Esophagus muscularis mucosa (tissue), 4 donors: ENCODE measurements at places on chromosomes 3 and 15. TPM values are rescaled to one million over a fixed set of nuclear protein-coding genes. Genes with fewer than 3 reads are reported as not detected.

GRCh38 chr3:42850263-42850662, 25.4 kb downstream of the CYP8B1 start:
- DNase-seq, result no peak

DNA sequence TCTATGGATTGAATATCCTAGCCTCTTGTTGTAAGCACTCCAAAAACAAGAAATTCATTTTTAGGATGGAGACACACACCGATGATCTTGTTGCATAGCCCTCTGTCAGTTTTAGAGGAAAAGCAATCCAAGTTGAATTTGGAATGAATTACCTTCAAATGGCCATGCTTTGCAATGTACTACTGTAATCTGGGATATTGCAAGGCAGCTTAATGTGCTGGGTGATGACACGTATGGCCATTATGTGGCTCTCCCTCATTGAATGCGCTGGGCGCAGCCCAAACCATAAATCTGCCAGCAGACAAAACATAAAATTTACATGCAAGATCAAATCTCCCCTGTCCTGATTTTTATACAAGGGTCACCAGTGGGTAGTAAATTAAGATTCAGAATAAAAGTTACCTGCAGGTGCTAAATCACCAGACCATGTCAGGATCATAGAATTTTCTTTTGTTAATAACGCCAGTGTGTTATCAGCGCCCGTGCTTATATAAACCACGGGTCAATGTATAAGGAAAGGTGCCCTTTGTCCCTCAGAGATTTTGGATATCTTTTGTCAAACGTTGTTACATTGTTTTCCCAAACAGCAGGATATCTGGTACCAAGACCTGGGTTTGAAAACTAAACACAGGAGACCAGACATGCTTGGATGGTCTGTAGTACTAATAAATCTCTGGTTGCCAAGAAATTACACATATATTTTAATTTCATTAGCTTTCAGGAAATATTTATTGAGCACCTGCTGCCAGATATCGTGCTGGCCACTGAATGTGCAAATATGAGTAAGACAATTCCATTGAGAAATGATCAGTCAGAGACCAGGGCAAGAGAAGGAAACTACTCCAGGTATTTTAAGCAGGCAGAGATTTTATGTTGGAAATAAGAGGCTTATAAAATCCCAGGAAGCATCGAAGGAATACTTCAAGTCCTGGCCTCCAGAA, 237.1 kb downstream of the EBLN2 start:
- DNase-seq, result no peak

The SLC38A3 gene
- total RNA-seq, result 0.11 TPM

DNA sequence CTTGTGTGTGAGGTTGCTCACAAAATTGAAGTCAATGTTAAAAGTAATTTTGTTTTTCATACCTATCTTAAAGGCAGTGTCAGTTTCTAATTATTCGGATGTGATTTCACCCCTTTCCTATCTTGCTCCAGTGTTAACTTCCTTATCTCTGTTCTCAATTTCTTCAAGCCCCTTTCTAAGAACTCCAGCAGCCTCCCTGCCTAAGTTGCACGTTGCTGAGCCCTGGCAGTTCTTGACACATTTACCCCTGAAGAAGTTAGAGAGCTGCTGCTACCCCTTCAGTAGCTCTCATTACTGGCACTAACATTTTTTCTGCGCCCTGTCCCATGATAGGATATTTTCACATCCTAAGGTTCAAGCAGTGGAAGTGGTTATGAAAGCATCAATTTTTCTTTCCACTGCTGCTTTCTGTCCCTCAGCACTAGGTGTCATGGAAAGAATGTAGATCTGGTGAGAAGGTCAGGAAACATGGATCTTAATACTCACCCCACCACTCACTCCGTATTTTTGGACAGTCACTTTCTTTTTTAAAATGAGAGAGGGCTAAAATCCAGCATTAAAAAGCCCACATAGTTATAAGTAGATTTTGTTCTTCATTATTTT, 62.9 kb downstream of the OPA1 start:
- no peak for DNase-seq

The MRAS gene
- 35.6 TPM for total RNA-seq

DNA sequence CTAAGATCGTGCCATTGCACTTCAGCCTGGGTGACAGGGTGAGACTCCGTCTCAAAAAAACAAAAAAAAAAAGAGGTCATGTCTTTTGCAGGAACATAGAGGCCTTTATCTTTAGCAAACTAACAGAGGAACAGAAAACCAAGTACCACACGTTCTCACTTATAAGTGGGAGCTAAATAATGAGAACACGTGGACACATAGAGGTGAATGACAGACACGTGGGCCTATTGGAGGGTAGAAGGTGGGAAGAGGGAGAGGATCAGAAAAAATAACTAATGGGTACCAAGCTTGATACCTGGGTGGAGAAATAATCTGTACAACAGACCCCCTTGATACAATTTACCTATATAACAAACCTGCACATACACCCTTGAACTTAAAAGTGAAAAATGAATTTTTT, 401.4 kb upstream of the NAALADL2 start:
- no peak for DNase-seq

DNA sequence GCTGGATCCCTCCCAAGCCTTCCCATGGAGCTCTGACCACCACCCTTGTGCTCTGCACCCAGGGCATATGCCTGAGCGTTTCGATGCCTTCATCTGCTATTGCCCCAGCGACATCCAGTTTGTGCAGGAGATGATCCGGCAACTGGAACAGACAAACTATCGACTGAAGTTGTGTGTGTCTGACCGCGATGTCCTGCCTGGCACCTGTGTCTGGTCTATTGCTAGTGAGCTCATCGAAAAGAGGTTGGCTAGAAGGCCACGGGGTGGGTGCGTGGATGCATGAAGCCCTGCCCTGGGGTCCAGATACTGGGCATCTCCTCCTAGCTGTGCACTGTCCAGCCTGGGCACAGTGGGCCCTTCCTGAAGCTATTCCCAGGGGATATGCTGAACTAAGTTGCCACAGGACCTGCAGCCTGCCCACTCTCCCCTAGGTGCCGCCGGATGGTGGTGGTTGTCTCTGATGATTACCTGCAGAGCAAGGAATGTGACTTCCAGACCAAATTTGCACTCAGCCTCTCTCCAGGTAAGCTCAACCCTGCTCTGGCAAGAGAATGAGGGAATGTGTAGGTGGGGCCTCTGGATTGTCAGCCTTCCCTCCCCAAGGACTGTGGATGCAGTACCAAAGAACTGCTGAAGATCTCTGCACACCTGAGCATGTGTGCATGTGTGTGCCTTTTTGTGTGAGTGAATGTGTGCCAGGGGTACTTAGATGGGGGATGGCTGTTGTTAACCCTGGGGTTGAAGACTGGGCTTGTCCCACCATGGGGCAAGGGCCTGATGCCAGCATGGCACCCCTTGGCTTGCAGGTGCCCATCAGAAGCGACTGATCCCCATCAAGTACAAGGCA, 2.1 kb downstream of the MYD88 start:
- DNase-seq, result no peak

The CRELD1 gene
- 47.4 TPM for total RNA-seq

DNA sequence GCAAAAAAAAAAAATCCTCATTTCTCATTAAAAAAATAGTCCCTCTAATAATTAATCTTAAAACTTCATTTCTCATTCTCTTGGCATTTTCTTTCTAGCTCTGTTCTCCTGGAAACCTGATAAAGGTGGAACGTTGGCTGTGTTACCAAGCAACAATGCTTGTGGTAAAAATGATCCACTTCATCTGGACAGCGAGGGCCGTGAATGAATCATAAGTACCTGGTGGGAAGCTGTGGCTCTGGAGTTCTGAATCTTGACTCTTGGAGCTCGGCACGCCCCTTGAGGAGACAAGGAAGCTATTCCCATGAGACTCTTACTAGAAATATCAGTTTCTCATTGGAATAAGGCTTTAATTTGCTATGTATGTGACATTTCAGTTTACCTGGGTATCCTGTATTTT, 32.5 kb downstream of the BCL2L10 start:
- no peak for DNase-seq

The GHSR gene
- not detected for total RNA-seq

The GNB4 gene
- total RNA-seq, result 82.8 TPM

- no peak for DNase-seq
Observed at GRCh38 chr3:124766113-124767095, 36.2 kb downstream of the UMPS start.

DNA sequence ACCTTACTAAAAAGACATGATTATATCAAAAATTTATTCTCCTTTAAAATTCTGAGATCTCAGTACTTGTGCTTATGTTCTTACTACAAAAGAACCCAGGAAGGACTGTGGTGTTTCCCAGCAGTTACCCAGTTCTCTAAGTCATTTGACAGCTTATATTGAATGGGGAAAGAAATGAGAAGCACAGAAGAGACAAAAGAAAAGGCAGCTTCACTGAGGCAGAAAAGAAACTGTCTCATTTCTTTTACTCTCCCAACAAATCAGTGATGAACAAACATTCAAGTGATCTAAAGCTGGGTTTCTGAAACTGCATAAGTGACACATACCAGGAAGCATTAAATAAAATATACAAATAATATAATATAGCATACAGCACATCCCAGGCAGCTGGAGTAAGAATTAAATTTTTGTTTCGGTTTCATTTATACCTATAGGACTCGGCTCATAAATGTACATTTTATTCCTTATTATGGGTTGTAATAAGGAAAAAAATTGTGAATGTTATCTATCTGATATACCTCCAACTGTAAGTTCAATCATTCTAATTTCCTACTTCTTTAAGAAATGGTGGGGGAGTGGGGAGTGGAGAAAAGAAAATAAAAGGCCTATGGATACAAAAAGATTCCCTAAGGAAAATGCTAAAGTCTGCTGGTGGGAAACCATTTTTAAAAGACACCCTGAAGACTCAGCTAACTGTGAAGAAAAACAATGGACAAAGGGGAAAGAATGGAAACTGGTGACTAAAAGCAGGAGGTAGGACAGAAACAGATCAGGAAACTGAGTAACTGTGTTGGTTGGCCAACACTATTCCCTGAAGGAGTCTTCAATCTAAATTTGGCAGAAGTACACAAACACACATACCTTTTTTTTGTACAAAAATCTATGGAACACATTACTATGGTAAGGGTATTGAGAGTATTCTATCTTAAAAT, 156.8 kb downstream of the TBC1D5 start:
- DNase-seq, result no peak

- DNase-seq, result no peak
Observed at GRCh38 chr3:194272861-194273742, 78.0 kb downstream of the CPN2 start.

GRCh38 chr3:171417813-171418212, 42.4 kb downstream of the TNIK start:
- no peak for DNase-seq

- no peak for DNase-seq
Observed at GRCh38 chr3:59608356-59608755, 558.5 kb upstream of the CFAP20DC start.
